Stimulated activated CD4-positive, alpha-beta T cell treated with anti-CD3 and anti-CD28 coated beads, TNF-alpha, amount 100 ng/mL, for 1 hour (primary cell): ENCODE measurements at places on chromosomes 4 and X.

DNA sequence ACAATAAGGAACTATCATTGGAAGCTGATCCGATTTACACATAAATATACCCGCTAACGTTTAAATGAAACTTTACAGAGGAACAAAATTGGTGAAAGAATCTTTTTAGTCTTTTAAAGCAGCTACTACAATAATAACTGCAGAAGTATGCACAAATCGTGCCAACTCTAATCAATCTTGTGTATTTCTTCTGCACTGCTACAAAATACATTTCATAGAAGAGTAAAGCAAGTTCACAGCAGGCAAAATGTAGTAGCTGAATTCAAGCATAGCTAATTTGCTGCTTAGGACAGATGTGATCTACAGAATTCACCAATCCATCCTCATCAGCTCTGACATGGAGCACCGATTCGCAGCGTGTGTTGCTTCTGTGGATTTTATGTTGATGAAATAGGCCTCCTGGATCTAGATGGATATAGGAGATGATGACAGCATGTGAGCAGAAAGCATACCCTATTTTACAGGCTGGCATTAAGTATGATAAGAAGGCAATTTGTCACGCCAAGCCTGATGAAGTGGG lies 367.3 kb upstream of the FGF13 start:
- no peak for DNase-seq

GRCh38 chr4:57401586-57401985 lies 291.4 kb upstream of the IGFBP7 start:
- no peak for DNase-seq

DNA sequence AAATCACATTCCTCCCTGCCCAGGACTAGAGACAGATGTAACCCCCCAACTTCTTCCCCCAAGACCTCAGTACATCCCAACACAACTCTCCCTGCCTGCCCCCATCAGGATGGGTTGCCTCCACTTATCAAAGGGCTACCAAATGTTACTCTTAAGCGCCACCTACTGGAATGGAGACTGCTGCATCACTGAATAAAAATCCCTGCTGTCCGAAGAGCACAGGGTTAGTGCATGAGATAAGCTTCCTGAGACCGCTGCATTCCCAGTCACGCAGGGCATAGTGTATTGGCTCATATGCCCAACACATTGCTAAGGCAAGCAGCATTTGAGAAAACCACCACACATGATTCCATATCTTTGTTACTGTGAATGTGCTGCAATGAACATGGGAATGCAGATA lies 544.5 kb downstream of the PPP4R3C start:
- DNase-seq = no peak

GRCh38 chr4:182770259-182770995 lies 146.8 kb downstream of the DCTD start:
- DNase-seq = no peak

GRCh38 chrX:100636321-100636991 lies at the start of gene TSPAN6:
TSPAN6 (minus strand) TSS chrX:100636806; CDS start chrX:100636694, 112 bp downstream.
- peak; percentile 31 for DNase-seq

DNA sequence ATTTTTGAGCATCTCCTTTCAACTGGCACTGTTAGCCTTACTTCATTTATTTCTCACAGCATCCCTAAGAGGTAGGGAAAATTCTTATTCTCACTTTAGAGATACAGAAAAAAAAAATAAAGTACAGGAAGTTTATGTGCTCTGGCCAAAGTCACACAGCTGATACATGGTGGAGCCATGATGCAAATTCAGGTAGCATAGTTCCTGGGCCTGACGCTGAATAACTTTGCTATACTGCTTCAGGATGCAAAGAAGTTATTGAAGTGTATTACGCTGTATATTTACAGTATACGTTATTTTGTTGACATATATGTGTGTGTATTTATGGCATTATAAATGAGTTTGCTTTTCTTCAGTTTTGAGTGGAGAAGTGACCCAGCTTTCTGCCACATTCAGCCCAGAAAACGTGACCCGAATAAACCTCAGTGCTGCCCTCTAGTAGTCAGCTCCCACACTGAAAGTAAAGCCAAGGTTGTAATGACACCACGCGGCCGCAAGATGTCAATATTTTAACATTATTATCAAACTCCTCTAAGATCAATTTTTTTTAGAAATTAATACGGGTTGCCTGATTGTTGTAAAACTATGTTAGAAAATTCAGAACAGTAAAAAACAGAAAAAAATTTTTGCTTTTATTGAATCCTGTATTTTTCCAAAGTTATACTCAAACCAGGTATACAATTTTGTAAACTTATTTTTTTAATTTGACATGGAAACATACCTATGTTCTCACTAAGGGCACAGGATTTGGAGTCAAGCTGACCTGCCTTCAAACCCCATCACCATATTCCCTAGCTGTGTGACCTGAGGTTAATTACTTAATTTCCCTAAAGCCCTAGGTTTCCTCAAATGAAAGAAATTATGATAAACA lies 3.8 kb upstream of the GUCY2F start:
- peak; percentile 15 for DNase-seq
